ENCODE measurements at places on chromosomes 6 and 20. TPM values are rescaled to one million over a fixed set of nuclear protein-coding genes. Genes with fewer than 3 reads are reported as not detected.

The IRF4 gene
- 0.29 TPM for polyA plus RNA-seq

The PI16 gene
- 0.89 TPM for polyA plus RNA-seq

The PKHD1 gene
- 6.6 TPM for polyA plus RNA-seq

The PNLDC1 gene
- 0.09 TPM for polyA plus RNA-seq

The SAPCD1 gene
- polyA plus RNA-seq = 10.9 TPM

The SLC44A4 gene
- polyA plus RNA-seq = 21.6 TPM

The ARMC12 gene
- polyA plus RNA-seq = 1.7 TPM

The PRR18 gene
- 0.38 TPM for polyA plus RNA-seq

The SRSF6 gene
- polyA plus RNA-seq = 307 TPM

The ZNF165 gene
- 3.8 TPM for polyA plus RNA-seq

The SMLR1 gene
- polyA plus RNA-seq = 0.23 TPM

The ADGRB3 gene
- 14.5 TPM for polyA plus RNA-seq

The LTA gene
- polyA plus RNA-seq = 0.44 TPM

The TMEM244 gene
- polyA plus RNA-seq = not detected

The CD40 gene
- 19.8 TPM for polyA plus RNA-seq

The TFAP2A gene
- 0.20 TPM for polyA plus RNA-seq

The GINS1 gene
- 15.0 TPM for polyA plus RNA-seq

The PROKR2 gene
- not detected for polyA plus RNA-seq

The SOX18 gene
- polyA plus RNA-seq = 11.5 TPM

The BMP7 gene
- polyA plus RNA-seq = 15.8 TPM

The PACRG gene
- 4.2 TPM for polyA plus RNA-seq

The LAMA5 gene
- 123 TPM for polyA plus RNA-seq

The CCN6 gene
- 0.32 TPM for polyA plus RNA-seq

The ETV7 gene
- polyA plus RNA-seq = not detected

The CD93 gene
- 184 TPM for polyA plus RNA-seq

The SNX5 gene
- polyA plus RNA-seq = 282 TPM

The TDRD6 gene
- polyA plus RNA-seq = 1.8 TPM

The ABRACL gene
- polyA plus RNA-seq = 33.0 TPM

The OOEP gene
- polyA plus RNA-seq = 0.21 TPM

The GTSF1L gene
- polyA plus RNA-seq = not detected

The UBR2 gene
- polyA plus RNA-seq = 28.1 TPM

The PSMB9 gene
- 14.5 TPM for polyA plus RNA-seq

The CTAGE9 gene
- polyA plus RNA-seq = 0.35 TPM

The PLN gene
- 2.4 TPM for polyA plus RNA-seq

The MTFR2 gene
- 1.7 TPM for polyA plus RNA-seq

The EPPIN gene
- 0.37 TPM for polyA plus RNA-seq

The ITCH gene
- 44.7 TPM for polyA plus RNA-seq

The C6orf15 gene
- polyA plus RNA-seq = not detected

The BMP2 gene
- 14.7 TPM for polyA plus RNA-seq

The RUNX2 gene
- polyA plus RNA-seq = 2.5 TPM

The SLC52A3 gene
- 0.55 TPM for polyA plus RNA-seq

The RIMS1 gene
- polyA plus RNA-seq = 0.67 TPM

All from left lung (tissue), 14 donors.